Right renal cortex interstitium (tissue), 3 donors: ENCODE measurements at places on chromosomes 13 and 19.

DNA sequence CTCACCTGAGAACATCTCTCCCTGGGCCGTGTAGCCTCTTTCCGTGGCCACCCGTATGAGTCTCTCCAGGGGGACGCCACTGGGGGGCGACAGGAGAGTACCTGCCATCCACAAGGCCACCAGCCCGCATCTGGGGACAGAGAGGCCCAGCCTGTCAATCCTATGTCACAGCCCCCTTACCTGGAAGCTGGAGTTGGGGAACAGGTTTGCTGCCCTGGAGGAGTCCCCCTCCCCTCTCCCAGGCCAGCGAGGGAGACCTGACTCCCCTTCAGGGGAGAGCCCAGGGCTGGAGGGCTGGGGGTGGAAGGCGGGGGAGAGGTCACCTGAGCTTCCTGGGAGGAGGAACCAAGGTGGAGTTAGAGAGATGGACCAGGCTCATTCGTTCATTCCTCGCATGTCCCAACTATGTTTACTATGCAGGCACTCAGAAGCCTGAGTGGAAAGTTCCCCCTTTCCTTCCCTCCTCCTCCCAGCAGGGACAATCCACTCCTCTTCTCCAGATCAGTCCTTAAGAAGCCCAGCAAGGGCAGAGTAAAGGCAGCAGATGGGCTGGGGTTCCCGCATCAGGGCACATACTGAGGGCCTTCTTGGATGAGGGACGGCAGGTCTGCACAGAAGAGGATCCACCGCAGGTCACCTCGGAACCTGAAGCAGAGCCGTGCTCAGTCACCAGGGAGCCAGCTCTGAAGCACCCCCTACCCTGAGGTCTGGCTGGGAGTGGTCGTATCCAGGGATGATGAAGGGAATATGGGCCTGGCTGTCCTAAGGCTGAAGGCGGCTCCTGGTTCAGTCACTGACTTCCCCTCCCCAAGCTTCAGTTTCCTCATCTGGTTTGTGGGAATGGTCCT, 5.5 kb downstream of the ACTMAP start:
- no peak for DNase-seq

- DNase-seq = no peak
These were observed 80.1 kb downstream of the GGACT start for GRCh38 chr13:100508455-100508854.

DNA sequence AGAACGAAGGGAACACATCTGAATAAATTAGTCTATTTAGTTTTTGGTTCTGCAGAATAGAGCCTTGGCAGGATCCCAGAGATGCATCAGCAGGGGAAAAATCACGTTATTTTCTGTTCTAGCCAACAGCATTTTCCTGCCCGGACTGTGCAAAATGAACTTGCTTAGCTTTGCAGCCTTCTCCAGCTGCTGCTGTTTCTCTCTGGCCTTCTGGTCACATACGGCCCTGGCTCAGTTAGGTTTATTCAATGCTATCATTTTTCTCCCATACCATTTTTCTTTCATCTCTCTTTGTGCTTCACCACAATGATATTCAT, 110.4 kb upstream of the KL start:
- DNase-seq = no peak

- no peak for DNase-seq
These were observed 3.9 kb upstream of the SIX5 start for GRCh38 chr19:45772912-45773311.

- no peak for DNase-seq
These were observed 136.7 kb upstream of the NBEA start for GRCh38 chr13:34805347-34805746.

GRCh38 chr19:11288349-11288748, 7.6 kb upstream of the TSPAN16 start:
- DNase-seq = no peak

DNA sequence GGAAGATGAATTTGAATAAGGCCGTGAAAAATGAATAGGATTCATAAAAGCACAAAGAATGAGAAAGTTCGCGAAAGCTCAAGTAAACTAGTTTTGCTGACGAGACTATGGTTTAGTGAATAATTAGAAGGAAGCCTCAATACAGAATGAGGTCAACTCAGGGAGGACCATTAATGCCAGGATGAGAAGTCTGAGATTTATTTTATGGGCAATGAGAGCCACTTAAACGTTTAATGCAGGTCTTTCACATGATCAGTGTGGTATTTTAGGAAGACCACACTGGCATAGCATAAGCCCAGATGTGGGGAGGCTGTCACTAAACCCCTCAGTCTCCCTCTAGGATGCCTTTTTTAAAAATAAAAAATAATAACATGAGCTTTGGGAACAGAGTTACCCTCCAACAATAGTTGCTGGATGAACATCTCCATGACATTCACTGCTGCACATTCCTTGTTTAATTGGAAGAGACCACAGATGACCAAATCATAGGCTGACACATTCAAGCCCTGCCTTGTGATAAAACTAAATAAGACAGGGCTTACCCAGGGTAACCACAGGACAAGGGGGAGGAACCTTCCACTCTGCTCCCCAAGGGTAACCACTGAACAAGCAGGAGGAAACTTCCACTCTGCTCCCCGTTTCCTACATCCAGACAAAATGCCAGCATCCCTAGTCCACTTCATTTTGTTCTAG, 43.6 kb upstream of the LSM14A start:
- no peak for DNase-seq

DNA sequence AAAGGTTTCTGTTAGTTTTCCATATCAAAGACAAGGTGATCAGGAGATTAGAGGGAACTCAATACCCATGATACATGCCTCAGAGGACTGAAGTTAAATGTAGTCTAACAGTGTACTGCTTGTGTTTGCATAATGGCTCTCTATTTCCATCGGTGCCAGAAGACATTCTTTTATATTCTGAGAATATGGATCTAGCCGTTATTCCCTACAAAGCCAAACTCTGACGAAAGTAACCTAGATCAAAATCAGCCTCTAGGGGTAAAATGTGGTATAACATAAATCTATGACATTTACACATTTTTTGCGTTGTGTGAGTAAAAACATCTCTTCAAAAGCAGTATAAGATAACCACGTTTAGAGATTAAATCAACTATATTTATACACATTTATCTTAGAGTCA, 2232.7 kb downstream of the PCDH9 start:
- DNase-seq = no peak

- peak; percentile 23 for DNase-seq
These were observed 52.0 kb downstream of the TDRD3 start for GRCh38 chr13:60448907-60449510.

- DNase-seq = no peak
These were observed 118.9 kb downstream of the KL start for GRCh38 chr13:33135097-33135496.

DNA sequence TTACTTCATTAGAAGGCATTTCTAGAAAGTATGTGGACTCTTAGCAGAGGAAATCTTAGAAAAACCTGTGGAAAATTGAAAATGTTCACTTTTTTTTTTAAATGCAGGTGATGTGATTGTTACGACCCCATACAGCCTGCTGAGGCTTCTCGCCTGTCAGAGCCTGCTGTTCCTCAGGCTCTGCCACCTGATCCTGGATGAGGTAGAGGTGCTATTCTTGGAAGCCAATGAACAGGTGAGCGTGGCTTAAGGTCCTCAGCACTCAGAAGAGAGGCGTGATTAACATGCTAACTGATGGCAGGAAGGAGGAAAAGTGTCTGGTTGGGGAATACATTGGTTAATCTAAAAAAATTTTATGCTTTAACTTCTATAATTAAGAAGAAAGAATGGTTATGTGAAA, 71.4 kb downstream of the SLC7A9 start:
- DNase-seq = no peak

GRCh38 chr13:62185631-62186255, 770.1 kb upstream of the PCDH20 start:
- DNase-seq = no peak

DNA sequence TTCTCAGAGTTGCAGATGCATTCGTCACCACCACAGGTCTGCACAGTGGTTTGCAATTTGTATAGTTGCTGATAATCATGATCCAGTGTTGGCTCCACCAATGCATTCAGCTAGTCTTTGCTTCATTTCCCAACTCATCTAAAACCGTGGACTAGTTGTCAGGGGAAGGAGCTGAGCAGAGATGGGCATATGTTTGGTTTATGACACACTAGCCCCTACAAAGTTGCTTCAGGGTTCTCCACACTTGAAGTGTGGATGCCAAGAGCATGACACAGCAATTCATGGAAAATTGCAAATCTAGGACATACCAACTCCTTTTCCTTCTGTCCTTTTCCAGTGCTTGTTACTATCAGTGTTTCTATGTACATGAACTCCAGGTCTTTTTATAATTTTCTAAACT, 168.0 kb downstream of the TNFSF13B start:
- no peak for DNase-seq

DNA sequence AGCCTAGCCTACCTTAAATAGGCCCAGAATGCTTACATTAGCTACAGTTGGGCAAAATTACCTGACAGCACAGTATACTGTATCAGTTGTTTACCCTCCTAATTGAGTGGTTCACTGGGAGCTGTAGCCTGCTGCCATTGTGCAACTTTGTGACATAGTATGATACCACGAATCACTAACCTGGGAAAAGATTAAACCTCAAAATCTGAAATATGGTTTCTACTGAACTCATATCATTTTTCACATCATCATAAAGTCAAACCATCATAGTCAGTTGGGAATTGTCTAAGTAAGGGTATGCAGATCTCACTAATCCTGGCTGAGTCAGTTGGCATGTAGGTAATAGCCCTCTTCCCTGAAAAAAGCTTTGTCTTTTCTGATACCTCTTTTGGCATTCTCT, 9.2 kb downstream of the PAN3 start:
- no peak for DNase-seq

- no peak for DNase-seq
These were observed 24.1 kb upstream of the PTPRS start for GRCh38 chr19:5364674-5365073.

DNA sequence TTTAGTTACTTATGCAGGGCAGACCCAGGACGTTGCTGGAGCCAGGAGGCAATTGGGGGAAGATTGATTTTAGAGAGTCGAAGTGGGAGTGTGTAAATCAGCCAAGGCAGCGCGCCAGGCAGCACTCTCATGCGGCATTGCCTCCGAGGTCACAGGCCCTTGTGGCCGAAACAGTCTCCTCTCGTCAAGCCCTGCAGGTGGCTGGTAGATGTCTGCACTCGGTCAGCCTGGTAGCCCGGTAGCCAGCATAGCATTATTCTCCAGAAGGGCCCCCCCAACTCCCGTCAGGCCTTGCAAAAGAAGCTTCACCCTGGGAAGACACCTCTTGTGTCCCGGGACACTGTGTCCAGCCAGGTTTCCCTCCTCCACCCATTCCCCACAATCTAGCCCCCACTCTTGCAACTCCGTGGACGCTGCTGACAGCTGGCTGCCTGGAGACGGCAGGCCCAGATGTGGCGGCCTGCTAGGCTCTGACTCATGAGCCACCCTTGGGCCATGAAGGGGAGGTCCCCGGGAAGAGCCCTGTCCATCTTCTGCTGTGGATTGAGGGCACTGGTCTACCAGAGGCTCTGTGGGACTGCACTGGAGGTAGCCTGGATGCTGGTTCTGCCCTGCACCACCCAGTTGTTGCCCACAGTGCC, 2.6 kb upstream of the PEPD start:
- no peak for DNase-seq

GRCh38 chr13:46858776-46859175, 38.1 kb downstream of the HTR2A start:
- no peak for DNase-seq

DNA sequence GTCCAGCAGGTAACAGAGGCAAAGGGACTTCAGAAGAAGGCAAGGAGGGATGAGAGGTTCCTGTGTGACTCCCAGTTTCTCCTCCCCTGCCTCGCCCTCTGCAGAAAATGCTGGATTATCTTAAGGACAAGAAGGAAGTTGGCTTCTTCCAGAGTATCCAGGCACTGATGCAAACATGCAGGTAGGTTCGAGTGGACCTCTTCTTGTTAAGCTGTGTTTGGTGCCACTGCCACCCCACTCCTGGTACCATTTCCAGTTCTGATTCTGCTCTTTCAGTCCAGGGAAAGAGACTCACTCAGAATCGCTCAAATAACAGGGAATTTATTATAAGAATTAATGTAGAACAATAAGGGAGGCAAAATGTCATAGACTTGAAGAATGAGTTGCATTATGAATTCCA, 82.5 kb downstream of the MAP4K1 start:
- DNase-seq = no peak

GRCh38 chr19:16258440-16258903, 60.8 kb downstream of the AP1M1 start:
- no peak for DNase-seq

DNA sequence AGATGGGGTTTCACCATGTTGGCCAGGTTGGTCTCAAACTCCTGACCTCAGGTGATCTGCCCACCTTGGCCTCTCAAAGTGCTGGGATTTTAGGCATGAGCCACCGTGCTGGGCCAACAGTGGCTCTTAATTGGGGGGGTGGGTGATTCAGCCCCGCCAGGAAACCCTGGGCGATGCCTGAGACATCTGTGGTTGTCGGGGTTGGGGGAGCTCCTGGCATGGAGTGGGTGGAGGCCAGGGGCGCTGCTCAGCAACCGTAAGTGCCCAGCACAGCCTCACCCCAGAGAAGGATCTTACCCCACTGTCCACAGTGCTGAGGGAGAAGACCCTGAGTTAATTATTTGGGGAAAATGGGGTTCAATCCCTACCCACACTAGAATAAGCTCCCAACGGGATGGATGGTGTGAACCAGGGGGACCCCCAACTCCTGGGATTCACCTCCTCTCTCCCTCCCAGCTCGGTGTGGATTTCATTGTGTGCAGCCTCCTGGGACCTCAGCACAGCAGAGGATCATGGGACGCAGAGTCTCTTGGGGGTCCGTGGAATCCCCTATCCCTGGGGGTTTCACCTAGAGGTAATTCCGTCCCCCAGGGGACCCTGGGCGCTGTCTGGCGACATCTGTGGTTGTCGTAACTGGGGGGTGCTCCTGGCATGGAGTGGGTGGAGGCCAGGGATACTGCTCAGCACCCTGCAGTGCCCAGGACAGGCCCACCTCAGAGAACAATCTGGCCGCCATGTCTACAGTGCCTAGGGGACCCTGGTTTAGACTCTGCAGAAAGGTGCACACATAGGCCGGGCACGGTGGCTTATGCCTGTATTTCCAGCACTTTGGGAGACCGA, 68.9 kb downstream of the GADD45B start:
- DNase-seq = no peak

DNA sequence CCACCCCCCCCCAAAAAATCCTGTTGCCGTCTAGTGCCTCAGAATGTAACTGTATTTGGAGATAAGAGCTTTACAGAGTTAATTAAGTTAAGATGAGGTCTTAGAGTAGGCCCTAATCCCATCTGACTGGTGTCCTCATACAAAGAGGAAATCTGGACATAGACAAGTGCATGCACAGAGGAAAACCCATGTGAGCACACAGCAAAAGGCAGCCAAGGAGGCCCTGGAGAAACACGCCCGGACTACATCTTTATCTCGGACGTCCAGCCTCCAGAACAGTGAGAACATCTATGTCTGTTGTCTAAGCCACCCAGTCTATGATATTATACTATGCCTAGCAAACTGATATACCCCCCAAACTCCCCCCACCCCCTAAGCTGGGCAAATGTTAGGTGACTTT, 193.8 kb downstream of the KATNAL1 start:
- no peak for DNase-seq

- no peak for DNase-seq
These were observed 1239.8 kb upstream of the MIR17HG start for GRCh38 chr13:90107661-90108060.

- DNase-seq = no peak
These were observed 39.1 kb downstream of the LYL1 start for GRCh38 chr19:13063461-13064091.
